Activated naive CD8-positive, alpha-beta T cell treated with anti-CD3 and anti-CD28 coated beads, Interleukin-2, amount 10 ng/mL, durations not matched to agents 7 days and 5 days (primary cell): ENCODE measurements at places on chromosomes 2 and 18. TPM values are rescaled to one million over a fixed set of nuclear protein-coding genes. Genes with fewer than 3 reads are reported as not detected.

Gene MMADHC
- 75.8 TPM for total RNA-seq

Gene TRIM43
- total RNA-seq, result not detected

Gene REG3G
- not detected for total RNA-seq

Gene PLA2R1
- total RNA-seq, result not detected

DNA sequence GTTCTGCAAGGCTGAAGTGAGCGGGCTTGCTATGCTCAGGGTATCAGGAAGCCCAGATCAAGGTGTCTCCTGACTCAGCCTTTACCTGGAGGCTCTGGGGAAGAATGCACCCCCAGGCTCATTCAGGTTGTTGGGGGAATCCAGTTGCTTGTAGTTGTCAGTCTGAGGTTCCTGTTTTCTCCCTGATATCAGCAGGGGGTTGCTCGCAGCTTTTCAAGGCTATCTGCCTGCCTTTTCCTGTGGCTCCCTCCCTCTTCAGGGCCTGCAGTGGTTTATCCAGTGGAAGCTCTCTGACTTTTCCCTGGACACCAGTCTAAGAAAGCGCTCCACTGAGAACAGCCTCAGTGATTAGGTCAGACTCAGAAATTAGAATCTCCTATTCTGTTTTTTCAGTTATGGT is 116.6 kb downstream of the PTPRM start:
- H3K4me3 ChIP-seq, result no peak overlapping the region
- H3K4me1 ChIP-seq, result no peaks in the 10 kb centered on the region
- no peak overlapping the region for H3K27ac ChIP-seq
- no peaks in the 10 kb centered on the region for H3K36me3 ChIP-seq

DNA sequence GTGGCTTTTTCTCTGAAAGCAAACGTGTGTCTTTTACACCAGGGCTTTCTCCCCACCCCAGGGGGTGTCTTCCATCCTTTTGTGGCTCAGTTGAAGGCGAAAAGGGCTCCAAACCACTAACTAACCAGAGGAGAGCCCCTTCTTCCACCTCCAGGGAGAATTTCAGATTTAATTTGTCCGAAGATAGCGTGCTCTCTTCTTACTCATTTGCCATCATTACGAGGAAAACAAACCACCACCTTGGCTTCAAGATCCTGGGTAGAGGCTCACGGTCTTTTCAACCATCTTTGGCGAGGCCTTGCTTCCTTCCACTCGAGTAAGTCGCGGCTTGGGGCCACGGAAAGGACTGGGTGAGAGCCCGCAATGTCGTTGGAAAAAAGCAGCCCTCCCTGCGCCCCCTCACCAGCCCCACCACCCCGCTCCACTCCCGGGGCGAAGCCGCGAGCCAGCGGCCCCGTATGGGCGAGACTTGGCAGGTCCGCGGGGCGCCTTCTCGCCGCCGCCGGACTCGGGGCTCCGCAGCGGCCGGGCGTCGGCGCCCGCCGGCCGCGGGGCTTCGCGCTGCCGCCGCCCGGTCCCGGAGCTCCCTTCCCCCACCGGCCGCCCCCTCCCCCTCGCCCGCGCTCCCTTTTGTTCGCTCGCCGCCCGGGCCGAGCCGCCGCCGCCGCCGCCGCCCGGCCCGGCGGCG is 1.7 kb upstream of the ZNF532 start:
- H3K4me3 ChIP-seq, result peak overlapping the region; percentile 59
- H3K4me1 ChIP-seq, result peaks cover 5% of the 10 kb centered on the region
- H3K27me3 ChIP-seq, result peaks cover 71% of the 10 kb centered on the region
- no peaks in the 10 kb centered on the region for H3K36me3 ChIP-seq
- H3K27ac ChIP-seq, result no peak overlapping the region

GRCh38 chr18:11767935-11768334 is 78.9 kb downstream of the GNAL start:
- no peak overlapping the region for H3K27ac ChIP-seq

- no peaks in the 10 kb centered on the region for H3K4me1 ChIP-seq
- no peaks in the 10 kb centered on the region for H3K36me3 ChIP-seq
- no peak overlapping the region for H3K27ac ChIP-seq
- H3K27me3 ChIP-seq, result no peaks in the 10 kb centered on the region
These were observed 266.2 kb downstream of the PHLPP1 start for GRCh38 chr18:62981566-62981965.

DNA sequence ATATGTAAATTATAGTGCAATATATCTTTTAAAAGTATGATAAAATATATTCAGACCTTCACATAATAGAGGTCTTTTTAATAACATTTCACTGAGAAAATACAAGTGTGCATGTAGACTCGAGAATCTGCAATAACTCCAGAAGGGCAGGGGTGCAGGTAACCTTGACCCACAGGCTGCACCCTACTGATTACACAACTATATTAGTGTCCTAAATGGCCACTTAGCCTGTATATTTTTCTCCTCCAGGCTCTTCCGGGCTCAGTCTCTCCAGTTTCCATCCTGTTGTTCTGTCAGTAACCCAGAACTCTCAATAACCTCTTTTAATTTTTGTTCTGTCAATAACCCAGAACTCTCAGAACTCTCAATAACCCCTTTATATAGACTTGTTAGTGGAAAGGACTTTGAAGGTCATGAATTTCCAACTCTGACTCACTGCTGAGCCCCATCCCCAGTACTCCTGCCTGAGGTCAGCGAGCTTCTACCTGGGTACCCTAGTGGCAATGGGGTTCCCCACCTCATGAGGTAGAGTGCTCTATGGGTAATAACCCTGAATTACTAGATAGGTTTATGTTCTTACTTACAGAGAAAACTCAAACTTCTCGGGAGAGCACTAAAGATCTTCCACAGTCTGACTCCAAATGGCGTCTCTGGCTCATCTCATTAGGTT is 8.4 kb upstream of the TTR start:
- no peak for DNase-seq
- H3K4me1 ChIP-seq, result no peaks in the 10 kb centered on the region
- H3K36me3 ChIP-seq, result no peaks in the 10 kb centered on the region

DNA sequence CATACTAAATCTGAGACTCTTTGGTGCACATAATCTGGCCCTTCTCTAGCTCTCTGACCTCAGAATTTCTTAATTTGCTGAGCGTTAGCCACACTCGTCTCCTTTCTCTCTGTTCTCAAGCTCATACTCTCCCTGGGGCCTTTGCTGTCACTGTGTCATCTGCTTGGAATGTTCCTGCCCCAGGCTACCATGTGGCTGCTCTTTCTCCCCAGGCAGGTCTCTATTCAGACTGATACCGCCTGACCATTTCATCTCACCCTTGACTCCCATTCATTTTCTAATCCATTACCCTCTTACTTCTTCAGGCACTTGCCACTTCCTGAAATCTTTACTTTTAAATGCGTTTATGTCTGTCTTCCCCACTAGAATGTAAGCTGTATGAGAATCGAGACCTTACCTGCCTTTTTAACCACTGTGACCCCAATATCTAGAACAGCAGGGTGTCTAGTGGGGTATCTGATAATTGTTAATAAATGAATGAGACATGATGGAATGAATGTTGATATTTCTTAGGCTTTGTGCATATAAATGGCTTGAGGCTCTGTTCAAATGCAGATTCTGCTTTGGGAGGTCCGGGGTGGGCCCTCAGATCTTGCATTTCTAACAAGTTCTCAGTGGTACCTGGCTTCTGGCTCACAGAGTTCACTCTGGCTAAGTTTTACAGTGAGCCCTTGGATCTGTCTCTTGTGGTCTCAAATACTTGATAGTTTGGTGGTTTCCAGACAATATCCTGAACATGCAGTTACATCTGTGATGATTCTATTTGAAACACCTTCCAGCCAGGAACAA is 89.9 kb upstream of the EPC2 start:
- no peak overlapping the region for H3K4me3 ChIP-seq
- DNase-seq, result no peak
- peaks cover 5% of the 10 kb centered on the region for H3K36me3 ChIP-seq
- H3K4me1 ChIP-seq, result peaks cover 5% of the 10 kb centered on the region

DNA sequence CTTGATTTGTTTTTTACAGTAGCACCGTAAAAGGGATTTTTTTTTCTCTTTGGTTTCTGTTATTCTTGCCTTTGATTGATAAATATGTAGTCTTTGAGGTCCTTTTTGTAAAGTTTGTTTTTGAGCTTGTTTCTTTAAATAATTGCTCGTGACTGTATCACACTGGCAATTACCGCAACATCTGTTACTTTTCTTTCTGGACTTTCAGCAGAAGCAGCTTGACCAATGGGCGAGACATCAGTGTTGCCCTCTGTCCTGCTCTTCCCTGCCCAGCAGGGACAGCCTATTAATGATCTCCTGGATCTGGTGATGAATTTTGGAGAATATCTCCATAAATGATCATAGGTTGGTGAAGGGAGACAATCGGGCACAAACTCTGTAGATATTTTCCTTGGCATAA is 74.9 kb downstream of the TDRD15 start:
- no peaks in the 10 kb centered on the region for H3K27me3 ChIP-seq
- no peak overlapping the region for H3K4me3 ChIP-seq
- no peak for DNase-seq

DNA sequence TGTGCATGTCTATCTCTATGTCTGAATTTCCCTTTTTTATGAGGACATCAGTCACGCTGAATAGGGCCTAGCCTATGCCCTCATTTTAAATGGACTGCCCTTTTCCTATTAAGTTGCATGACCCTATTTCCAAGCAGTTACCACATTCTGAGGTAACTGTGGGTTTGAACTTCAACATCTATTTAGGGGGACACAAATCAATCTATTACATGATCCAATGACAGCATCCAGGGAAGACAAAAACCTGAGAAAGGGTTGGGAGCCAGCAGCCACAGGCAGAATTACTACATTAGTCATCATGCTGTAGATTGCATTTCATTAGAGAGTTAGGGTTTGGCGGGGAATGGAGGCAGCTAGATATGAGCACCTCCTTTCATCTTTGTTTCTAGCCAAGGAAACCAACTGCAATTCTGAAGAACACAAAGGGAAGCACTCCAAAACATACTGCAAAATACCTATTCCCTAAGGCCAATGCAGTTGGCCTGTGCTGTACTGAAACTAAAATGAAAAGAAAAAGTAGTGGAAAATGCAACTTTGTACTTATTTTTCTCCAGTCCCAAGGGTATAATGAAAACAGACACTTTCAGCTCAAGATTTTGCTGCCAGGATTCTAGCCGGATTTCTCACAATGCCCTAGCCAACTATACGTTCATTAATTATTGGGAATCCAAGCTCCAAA is 40.4 kb upstream of the C1D start:
- DNase-seq, result no peak
- no peaks in the 10 kb centered on the region for H3K27me3 ChIP-seq
- no peak overlapping the region for H3K4me3 ChIP-seq
- peaks cover 3% of the 10 kb centered on the region for H3K4me1 ChIP-seq
- peaks cover 4% of the 10 kb centered on the region for H3K36me3 ChIP-seq

DNA sequence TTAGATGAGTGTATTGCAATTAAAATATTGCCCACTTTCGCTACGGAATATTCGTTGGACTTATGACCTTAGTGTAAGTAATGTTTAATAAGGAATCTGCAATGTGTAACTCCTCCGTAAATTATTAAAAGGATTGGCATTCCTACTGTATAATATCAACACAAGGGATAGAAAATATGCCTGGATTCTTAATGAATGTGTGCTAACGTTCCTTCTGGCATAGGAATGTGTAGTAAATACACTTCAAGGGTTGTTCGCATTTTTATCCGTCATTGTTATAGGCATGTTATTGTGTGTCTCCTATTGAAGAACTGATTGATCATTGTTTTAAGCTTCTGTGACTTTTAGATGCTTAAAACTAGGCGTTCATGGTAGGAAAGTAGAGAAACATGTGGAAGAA is 134.5 kb downstream of the NEDD4L start:
- H3K4me3 ChIP-seq, result no peak overlapping the region
- DNase-seq, result no peak
- H3K27ac ChIP-seq, result no peak overlapping the region
- peaks cover 1% of the 10 kb centered on the region for H3K4me1 ChIP-seq
